PC-3 (cell line): ENCODE measurements at places on chromosomes 11 and 22. TPM values are rescaled to one million over a fixed set of nuclear protein-coding genes. Genes with fewer than 3 reads are reported as not detected.

LGALS1 gene
- 1,612 and 2,325 TPM in 2 replicates for total RNA-seq

DNA sequence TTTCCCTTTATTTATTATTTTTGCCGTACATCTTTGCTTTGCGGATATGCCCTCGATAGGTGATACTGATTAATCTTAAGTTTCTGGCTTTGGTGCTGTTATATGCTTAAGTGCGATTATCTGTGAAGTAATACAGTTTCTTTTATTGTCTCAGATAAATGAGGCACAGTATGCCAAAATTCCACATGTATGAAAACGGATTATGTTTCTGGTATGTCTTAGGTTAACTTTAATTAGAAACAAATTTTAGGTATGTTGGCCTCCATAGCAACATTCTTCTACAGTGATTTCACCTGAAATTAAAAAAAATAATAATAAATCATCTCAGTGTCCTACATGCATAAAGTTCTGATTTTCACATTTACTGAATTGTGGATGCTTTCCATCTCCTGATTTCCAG, 119.2 kb downstream of the ARHGAP42 start:
- H3K36me3 ChIP-seq: no peaks in the 10 kb centered on the region
- H3K27ac ChIP-seq: peak overlapping the region; percentile 53
- no peak overlapping the region for H3K4me3 ChIP-seq
- H3K27me3 ChIP-seq: no peaks in the 10 kb centered on the region
- peaks cover 48% of the 10 kb centered on the region for H3K4me1 ChIP-seq
- DNase-seq: no peak

DNA sequence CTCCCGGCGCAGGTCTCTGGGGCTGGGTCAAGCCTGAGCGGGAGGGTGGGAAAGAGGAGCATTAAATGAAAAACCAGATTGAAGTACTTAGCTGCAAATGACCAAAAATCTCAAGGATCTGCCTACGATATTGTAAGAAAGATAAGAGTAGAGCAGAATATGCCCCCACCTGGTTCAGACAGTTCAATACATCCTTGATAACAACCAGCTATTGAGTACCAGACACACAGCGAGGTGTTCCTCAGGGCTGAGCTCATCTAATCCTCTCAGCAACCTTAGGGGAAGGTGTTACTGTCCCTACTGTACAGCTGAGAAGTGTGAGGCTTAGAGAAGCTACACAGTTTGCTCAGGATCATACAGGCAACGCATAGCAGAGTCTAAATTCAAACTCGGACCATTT, 27.4 kb upstream of the HMGXB4 start:
- no peak overlapping the region for H3K27ac ChIP-seq
- H3K4me1 ChIP-seq: 0 out of 2 replicates have a peak, but pooled peaks cover 5% of the 10 kb centered on the region
- DNase-seq: no peak
- peak overlapping the region; percentile 57; the same call in 1 of the 2 replicates for H3K4me3 ChIP-seq

DNA sequence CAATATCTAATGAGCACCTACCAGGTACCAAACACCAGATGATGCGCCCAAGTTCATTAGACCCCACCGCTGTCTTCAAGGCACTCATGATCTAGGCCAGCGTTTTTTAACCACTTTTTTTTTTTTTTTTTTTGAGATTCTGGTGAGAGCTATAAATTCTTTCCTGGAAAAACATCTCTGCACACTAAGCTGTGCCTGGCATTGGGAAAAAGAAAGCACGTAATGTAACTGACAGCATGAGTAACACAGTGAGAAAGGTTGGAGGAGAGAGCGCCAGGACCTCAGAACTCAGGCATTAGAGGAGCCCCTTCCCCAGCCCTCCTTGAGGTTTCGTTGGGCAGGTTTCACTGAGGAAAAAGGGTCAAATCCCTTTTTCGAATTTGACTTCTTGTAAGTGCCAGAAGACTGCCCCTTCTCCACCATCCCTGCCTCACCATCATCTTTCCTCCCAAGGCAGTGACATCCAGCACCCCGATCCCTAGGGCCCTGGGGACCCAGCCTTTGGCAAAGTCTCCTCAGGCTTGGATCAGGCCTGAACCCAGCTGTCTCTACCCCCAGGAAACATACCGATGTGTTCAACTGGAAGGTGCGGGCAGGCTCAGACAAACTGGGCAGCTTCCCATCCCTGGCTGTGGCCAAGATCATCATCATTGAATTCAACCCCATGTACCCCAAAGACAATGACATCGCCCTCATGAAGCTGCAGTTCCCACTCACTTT, 26.1 kb upstream of the SMIM35 start:
- H3K4me1 ChIP-seq: no peaks in the 10 kb centered on the region
- DNase-seq: no peak
- peaks cover 65% of the 10 kb centered on the region for H3K27me3 ChIP-seq
- H3K4me3 ChIP-seq: no peak overlapping the region
- no peak overlapping the region for H3K27ac ChIP-seq

DNA sequence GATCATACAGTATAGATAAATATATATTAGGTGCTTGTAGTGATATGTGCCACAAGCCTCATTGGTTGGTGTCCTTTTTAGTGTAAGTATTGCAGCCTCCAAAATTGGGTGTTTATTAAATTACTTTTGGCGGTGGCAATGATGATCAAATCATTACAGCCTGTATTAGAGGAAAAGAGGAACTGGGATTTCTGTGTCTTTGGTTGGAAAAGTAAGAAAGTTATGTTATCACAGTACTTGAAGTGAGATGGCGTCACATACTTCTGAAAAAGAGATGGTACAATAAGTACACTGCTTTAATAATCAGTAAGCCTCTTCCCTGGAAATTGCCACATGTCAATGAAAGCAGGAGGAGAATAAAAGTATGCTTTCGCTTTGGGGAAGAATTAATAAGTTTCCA, 523 bp upstream of the MPZL3 start:
- DNase-seq: no peak
- peak overlapping the region; percentile 90 for H3K4me3 ChIP-seq
- peaks cover 11% of the 10 kb centered on the region for H3K36me3 ChIP-seq
- H3K27ac ChIP-seq: peak overlapping the region; percentile 84
- no peaks in the 10 kb centered on the region for H3K27me3 ChIP-seq
- peaks cover 14% of the 10 kb centered on the region for H3K4me1 ChIP-seq

LPXN gene
- 12.1 and 20.2 TPM in 2 replicates for total RNA-seq

DNA sequence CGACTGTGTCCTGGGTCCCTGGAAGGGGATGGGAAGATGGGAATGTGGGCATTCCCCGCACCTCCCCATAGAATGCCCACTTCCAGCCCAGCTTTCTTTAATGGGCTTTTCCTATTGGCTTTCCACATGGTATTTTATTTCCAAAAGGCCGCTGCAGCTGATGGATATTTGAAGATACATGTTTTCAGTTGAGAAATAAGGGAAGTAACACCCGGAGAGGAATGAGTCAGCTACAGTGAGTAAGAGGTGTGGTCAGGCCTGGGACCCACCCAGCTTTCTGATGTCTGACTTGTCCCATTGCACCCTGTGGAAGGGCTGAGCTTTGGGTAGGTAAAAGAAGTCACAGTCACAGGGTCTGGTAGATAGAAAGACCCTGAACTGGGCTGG, 476.9 kb downstream of the MIAT start:
- H3K4me3 ChIP-seq: no peak overlapping the region
- H3K27ac ChIP-seq: no peak overlapping the region
- peaks cover 6% of the 10 kb centered on the region; the same call in 1 of the 2 replicates for H3K4me1 ChIP-seq
- no peaks in the 10 kb centered on the region for H3K36me3 ChIP-seq
- DNase-seq: peak; percentile 43

MS4A8 gene
- total RNA-seq: not detected in 2 replicates

MS4A6A gene
- total RNA-seq: not detected in 2 replicates

DNA sequence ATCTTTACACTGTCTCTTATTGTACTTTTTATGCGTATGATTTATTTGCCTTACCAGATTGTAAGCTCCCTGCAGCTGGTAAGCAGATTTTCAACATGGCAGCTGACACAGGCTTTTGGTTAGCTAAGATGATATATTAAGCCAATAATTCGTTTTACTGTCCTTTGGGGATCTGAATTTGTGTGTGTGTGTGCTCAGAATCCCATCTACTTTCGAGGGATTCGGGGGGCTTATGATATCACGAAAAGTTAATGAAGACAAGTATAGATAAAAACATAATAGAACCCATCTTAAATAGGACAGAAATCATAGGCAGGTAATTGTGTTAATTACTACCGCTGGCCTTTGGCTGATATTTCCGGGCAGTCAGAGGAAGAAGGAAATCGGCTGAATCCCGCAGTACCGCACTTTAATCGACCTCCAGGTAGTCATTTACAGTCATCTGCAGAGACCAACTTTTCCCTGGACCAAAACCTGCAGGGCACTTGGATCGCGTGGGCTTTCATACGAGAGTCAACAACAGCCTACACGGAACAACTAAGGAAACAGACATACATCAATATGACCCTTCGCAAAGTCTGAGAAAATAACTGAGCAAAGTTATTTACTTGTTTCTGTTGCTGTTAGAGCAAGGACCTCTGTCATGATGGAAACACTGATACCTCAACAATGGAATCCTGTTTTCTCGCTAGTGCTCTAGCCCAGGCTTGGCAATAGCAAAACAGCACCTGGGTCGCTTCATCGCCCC, 802 bp downstream of the KBTBD3 start:
- H3K4me3 ChIP-seq: peak overlapping the region; percentile 83
- peaks cover 17% of the 10 kb centered on the region for H3K36me3 ChIP-seq
- DNase-seq: peak; percentile 17
- H3K27me3 ChIP-seq: no peaks in the 10 kb centered on the region
- no peak overlapping the region for H3K27ac ChIP-seq
- H3K4me1 ChIP-seq: peaks cover 20% of the 10 kb centered on the region

GRCh38 chr11:83449338-83449913, 163.3 kb upstream of the CCDC90B start:
- no peaks in the 10 kb centered on the region for H3K4me1 ChIP-seq
- H3K27ac ChIP-seq: no peak overlapping the region
- H3K36me3 ChIP-seq: no peaks in the 10 kb centered on the region
- peaks cover 37% of the 10 kb centered on the region for H3K27me3 ChIP-seq
- H3K4me3 ChIP-seq: no peak overlapping the region

- DNase-seq: no peak
- no peaks in the 10 kb centered on the region for H3K36me3 ChIP-seq
- H3K27ac ChIP-seq: no peak overlapping the region
- H3K4me1 ChIP-seq: no peaks in the 10 kb centered on the region; the same call in 1 of the 2 replicates
Measured at GRCh38 chr11:33936725-33937604, 45.1 kb upstream of the LMO2 start.
